Inflammatory macrophage treated with lipopolysaccharide for 1 hour (primary cell): ENCODE measurements at places on chromosomes 7 and 10.

DNA sequence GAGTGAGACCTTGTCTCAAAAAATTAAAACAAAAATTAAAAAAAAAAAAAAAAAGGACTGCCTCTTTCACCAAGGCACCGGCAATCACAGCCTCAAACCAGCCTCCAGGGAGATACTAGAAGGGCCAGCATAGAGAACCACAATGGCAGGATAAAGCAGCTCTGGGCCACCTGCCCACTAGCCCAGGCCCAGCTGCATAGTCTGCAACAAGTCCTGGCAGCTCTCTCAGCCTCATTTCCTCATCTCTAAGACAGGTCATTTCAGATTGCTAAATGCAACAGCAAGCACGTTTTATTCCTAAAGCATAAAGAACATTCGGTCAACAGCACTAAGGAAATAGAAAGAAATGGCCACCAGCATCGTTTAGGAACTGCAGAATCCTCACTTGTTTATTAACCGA is 28.8 kb downstream of the XPNPEP1 start:
- DNase-seq = no peak

- peak; percentile 54 for DNase-seq
These were observed 10.9 kb upstream of the MAP3K8 start for GRCh38 chr10:30422981-30423654.

GRCh38 chr10:132447446-132448247 is 50.6 kb downstream of the PWWP2B start:
- DNase-seq = peak; percentile 52

DNA sequence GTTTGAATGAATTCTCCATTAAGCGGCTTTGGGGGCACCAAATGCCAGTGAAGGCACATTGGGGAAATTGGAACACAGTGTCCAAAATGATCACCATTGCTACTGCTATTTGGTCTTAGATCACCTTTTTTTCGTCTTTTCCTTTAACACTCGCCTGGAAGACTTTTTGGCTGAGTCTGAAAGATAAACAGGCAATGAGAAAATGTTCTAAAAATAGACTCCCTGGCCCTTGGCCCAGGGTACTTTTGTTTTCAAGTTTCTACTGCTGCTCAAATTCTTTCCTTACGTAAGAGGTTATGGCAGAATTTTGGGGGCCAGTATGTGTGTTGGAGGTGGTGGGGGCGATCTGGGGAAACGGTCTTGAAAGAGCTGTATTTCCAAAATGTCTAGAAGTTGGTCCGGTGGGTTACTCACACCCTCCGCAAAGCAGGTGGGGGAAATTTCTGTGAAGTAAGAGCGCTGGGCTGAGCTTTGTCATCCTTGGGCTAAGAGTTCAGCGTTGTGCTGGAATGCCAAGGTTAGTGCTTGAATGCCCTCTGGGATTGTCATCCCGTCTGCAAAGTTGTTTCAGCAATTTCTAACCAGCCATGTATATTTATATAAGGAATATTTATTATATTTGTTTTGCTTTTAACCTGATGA is 1.3 kb upstream of the ITPRIP start:
- peak; percentile 91 for DNase-seq

DNA sequence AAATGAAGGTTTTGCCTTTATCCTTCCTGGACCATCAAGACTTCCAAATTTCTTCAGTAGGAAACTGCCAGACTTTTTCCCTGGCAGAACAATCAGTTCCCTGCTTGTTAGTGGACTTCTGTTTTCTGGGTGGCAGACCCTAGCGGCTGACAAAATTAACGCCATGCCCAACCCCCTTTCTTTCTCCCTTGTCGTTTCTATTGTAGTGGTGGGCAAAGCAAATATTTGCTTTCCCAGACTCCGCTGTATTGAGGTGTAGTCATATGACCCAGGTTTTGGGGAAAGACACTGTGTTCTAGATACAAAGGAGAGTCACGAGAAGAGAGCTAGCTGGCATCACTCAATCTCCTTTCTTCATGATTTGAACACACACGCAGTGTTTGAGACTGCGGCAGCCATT is 7.7 kb downstream of the PON2 start:
- DNase-seq = no peak

DNA sequence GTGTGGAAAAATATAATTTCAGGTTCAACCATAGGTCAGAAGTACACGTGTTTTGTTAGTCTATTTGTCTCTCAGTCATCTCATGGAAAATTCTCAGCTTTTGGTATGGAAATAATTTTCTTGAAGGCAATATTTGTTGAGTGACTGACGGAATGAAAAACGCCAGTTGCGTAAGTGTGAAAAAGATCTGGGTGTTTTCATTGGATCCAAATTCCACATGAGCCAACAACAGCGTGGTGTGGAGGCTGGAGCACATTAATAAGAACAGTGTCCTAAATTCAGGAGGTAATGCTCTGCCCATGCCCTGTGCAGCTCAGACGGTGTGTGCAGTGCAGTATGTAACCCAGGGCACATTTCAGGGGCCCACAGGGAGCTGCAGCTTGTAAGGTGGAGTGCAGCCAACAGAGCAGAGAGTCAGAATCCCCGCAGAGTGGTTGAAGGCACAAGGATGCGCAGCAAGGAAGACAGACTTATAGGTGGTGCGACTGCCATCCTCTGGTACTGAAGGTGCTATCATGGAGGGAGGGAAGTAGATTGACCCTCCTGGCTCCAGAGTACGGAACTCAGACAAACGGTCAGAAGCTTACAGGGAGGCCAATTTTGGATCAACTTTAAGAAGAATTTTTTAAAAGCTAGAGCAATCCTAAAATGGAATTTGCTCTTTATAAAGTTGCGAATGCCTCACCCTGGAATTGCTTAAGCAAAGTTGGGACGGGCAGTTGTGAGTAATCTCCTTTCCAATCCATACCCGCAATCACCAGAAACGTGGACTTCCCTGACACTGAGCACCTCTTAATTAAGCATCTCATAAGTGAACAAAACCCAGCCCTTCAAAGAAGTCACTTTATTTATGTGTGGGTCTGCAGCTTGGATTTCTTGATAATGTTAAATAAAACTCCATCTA is 38.0 kb downstream of the EGFR start:
- DNase-seq = no peak

- DNase-seq = no peak
These were observed 15.1 kb downstream of the GPR146 start for GRCh38 chr7:1059200-1060091.

- no peak for DNase-seq
These were observed 6.4 kb downstream of the CALD1 start for GRCh38 chr7:134785842-134786241.

DNA sequence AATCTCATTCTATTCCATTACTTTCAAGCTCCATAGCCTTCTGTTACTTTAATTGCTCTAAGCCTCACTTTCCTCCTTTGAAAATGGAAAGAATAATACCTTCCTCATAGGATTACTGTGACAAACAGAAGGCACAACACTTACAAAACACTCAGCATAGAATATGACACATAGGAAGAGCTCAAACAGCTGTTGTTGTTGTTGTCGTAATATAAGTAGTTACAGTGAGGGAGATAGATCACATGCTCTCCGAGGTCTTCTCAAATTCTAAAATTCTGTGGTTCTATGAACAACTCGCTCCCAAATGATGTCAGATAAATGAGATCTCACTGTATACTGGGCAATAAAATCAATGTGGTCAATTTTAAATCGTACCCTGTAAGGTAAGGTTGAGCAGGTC is 1049.3 kb upstream of the C7orf33 start:
- no peak for DNase-seq

DNA sequence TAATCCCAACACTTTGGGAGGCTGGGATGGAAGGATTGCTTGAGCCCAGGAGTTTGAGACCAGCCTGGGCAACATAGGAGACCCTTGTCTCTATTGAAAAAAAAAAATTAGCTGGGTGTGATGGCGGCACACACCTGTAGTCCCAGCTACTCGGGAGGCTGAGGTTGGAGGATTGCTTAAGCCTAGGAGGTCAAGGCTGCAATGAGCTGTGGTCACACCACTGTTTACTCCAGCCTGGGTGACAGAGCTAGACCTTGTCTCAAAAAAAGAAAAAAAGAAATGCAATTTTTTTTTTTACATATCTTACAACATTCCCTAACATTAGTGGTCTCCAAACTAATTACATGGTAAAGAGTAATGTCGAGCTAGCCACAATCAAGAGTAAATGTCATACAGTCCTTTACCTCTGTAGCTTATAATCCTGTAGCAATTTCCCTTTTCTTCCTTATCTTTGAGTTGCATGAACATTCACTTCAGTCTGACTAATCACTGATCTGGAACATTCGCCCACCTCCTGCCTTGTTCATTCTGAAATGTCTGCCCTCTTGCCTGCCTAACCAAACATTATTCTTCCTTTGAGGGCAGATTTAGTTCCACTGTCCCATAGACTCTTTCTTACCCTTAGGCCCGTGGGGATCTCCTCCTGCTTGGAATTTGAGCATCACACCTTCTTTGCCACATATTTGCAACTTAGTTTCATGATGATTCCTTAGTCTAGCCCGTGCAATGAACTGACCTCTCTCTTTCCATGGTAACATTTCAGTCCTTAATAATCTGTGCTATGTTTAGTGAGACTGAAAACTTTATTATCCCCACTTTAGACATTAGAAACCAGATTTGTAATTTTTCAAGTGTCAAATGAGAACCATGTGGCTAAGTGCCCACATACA is 4.8 kb upstream of the VCL start:
- DNase-seq = peak; percentile 67

GRCh38 chr10:75105576-75106197 is 5.8 kb upstream of the SAMD8 start:
- DNase-seq = no peak

- no peak for DNase-seq
These were observed 157.9 kb upstream of the GRM3 start for GRCh38 chr7:86485827-86486226.

GRCh38 chr7:26587536-26587935 is 276.9 kb downstream of the SKAP2 start:
- DNase-seq = no peak

DNA sequence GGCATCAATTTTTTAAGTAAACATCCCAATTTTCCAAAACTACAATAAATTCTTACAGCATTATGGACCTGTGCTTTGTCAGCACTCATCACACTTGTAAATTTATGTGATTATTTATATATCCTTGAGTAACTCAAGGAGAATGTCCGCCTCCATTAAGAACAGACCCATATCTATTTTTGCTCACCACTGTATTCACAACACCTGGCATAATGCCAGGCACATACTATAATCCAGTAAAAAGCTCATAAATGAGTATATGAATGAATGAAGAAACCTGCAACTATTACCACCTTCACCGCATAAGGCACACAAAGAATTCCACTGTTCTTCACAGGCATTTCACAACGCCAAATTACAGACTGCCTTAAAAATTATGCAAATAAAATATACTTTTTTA is 46.9 kb downstream of the MINDY3 start:
- no peak for DNase-seq

DNA sequence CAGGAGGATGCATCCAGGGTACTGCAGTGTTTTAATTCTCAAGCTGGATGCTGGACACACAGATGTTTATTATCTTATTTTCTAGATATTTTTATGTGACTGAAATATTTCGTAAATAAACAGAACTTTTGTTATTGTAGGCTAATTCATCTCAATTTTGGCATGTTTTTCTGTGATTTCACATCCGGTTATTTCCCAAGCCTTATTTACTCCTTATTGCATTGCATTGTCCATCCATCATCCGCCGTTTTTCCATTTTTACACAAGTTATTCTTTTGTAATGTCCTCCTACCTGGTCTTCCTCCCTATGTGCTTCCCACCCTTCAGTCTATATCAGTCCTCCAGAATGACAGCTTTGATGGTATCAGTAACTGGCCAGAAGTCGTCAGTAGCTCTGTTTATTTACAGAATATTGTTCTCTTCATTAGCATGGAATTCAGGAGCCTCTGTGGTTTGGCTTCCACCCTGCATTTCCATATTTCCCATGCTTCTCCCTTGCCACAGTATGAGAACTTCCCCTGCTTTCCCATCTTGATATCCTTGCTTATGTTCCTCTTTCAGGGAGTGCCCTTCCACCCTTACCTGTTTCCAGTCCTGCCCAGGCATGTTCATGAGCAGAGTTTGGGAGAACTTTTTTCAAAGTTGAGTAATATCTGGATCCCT is 16.1 kb downstream of the GNAI1 start:
- no peak for DNase-seq

DNA sequence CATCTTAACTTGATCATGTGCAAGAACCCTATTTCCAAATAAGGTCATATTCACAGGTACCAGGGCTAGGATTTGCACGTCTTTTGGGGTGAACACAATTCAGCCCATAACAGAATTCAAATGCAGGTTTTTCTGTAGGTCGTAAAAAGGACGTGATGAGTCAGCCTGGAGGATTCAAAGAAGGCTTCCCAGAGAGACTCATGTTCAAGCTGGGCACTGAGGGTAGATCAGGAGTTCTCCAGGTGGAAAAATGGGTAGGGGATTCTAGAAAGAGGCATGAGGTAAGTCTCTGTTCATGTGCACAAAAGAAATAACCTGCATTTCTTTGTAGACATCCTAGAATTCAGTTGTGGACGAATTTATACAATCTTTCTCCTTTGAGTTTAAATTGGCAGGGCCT is 160.4 kb downstream of the RPS24 start:
- DNase-seq = no peak

DNA sequence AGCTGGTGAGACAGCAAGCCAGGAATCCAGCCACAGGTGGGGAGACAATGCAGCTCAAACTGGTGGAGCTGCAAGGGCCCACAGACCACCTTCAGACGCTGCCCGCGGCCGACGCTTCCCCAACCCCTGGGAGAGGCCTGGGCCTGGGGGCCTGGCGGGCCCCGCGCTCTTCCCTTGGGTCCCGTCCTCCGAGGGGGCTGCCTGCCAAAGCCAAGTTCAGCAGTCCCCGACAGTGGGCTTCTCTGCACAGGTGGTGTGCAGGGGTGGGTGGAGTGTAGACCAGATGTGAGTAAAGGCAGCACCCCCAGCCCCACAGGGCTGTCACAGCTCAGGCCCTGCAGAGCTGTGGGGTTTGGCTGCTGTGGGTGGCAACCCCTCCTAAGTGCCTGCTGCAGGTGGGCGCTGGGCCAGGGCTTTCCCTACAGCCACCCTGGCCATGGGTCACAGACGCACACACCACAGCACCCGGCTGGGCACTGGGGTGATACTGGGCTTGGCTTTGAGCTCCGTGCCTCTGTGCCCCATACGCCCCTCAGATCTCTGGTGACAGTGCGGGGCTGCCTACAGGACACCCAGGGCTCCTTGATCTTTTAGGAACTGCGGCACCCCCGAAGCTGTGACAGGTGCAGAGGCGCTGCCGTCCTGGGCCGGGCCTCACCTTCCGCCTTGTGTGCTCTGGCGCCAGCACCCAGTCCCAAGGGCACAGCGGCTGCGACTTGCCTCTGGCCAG is 20.5 kb downstream of the BNIP3 start:
- no peak for DNase-seq

GRCh38 chr10:30170814-30171213 is 111.4 kb upstream of the JCAD start:
- no peak for DNase-seq

- DNase-seq = no peak
These were observed 427.1 kb downstream of the TFEC start for GRCh38 chr7:115603416-115603815.

DNA sequence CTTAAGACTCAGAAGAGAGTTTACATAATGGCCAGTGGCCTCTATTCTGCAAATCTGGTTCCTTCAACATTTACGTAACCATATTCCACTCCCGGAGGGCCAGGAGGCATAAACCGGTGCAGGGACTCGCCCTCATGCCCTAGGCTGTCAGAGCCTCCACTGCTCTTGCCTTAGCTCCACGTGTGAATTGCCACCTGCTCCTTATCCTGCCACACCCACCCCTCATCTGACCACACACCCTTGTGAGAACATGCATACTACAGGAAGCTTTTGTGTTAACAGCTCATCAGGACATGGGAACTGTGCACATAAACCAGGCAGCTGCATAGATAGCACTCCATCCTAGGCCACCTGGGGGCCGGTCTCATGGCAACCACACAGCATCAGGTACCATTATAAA is 146.7 kb upstream of the PFKP start:
- DNase-seq = no peak

- no peak for DNase-seq
These were observed 163.9 kb downstream of the ADARB2 start for GRCh38 chr10:1573334-1573969.
